ENCODE measurements at places on chromosomes 2 and 18.

DNA sequence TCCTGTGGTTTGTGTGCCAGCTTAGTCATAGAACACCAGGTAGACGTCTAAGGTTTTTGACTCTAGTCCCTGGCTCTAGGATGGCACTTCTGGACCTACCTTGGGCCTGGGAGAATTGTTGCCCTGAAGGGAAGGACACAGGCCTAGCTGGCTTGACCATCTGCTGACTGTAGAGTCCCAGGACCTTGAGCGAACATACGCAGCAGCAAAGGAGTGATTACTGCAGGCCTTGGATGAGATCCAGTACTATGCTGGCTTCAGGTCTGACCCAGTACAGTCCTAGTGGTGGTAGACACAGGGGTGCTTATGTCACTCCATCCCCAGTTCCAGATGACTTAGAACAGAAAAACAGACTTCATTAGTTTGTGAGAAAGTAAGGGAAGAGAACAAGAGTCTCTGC lies 37.7 kb downstream of the ST8SIA3 start:
- no peak for DNase-seq

DNA sequence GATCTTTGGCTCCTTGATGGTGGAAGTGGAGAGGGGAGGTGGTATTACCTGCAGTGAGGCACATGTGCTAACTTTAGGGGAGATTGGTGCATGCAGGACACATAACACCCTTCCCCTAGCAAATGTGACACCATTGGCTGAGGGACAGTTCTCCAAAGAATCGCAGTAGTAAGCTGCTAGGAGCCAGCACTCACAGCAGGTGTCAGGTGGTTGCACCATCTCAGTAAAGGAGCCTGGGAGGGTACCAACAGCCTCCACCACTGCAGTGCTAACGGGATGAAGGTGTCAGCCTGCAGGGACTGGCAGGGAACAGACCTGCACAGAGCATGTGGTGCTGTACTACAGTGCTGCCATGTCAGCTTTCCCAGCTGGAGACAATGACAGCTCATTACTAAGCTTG lies 127.3 kb upstream of the PIEZO2 start:
- no peak for DNase-seq

DNA sequence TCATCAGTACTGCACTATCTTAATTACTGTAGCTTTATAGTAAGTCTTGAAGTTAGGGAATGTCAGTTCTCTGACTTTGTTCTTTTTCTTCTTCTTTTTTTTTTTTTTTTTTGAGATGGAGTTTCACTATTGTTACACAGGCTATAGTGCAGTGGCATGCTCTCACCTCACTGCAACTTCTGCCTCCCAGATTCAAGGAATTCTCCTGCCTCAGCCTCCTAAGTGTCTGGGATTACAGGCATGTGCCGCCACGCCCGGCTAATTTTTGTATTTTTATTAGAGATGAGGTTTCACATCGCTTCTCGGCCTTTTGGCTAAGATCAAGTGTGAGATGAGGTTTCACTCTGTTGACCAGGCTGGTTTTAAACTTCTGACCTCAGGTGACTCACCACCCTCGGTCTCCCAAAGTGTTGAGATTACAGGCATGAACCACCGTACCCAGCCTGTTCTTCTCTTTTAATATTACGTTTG lies 41.9 kb upstream of the TANC1 start:
- DNase-seq: no peak

DNA sequence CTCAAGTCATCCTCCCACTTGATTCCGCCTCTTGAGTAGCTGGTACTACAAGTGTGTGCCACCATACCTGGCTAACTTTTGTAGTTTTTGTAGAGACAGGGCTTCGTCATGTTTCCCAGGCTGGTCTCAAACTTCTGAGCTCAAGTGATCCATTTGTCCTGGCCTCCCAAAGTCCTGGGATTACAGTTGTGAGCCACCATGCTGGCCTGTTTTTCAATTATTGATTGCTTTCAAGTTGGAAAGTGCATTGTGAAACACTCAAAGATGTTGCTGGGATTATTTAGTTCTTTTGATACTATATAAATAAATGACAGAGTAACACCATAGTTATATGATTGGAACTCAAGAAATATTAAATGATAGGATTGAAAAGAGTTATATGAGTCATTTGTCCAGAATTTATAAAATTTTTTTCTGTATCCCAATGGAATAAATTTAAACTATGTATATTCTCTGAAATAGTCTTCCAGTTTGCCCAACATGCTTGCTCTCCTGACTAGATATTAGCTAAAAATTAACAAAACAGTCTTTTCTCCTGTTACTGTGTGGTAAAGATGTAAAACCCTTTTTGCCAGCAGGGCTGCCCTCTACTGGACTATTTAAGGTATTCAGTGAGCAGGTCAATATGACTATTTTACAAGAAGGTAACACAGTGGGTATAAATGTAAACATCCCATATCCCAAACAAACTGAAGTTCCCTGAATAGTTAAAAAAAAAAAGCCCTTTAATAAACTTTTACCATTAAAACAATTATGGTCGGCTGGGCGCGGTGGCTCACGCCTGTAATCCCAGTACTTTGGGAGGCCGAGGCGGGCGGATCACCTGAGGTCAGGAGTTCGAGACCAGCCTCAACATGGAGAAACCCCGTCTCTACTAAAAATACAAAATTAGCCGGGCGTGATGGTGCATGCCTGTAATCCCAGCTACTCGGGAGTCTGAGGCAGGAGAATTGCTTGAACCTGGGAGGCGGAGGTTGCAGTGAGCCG lies 42.7 kb downstream of the ACSL3 start:
- DNase-seq: peak; percentile 29

DNA sequence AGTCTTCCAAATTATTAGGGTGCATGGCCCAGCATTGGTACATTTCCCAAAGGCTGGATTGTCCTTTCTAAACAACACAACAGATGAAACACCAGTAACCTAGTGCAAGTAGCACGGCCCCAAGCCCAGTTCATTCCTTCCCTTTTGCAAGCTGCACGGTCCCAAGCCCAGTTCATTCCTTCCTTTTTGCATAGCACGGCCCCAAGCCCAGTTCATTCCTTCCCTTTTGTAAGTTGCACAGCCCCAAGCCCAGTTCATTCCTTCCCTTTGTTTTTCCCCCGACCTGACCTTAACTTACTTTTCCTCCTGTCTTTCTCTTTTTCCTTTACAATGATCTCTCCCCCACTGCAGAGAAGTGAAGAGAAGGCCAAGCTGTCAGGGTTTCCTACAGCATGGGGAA lies 60.9 kb downstream of the C18orf63 start:
- DNase-seq: no peak

DNA sequence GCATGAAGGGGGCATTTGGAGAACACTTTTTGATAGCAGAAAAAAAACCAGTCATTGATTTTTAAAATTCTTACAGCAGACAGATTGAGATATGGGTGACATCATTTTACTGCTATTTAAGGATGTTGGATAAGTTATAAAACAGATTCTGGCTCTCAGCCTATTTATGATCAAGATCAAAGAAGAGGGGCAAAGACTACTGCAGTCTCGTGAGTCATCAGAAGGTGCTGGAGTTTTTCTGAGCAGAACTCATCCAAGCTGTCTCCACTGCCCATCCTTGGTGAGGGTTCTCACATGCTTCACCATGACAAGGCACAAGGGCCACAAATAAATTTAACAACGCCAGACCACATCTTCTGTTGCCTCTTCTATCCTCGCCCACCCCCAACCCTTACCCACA lies 58.8 kb downstream of the ST6GAL2 start:
- DNase-seq: no peak

GRCh38 chr18:49175071-49175470 lies 224.3 kb upstream of the SMAD7 start:
- DNase-seq: no peak

DNA sequence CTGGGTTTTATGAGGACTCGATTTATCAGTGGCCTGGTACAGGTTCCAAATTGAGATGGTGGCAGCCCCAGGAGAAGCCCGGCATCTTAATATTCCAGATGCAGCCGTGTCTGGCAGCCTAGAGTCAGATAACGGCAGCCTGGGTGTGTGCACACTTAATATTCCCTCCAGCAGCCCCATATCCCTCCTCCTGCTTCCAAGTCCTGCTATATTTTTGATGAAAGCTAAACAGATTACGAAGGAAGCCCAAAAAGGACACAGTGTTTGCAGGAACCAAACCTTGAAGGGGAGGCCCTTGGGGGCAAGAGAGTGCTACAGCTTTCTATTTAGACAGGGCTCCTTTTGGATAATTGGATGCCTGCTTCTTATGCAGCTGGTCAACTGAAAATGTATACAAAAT lies 25.1 kb upstream of the ALK start:
- DNase-seq: no peak

GRCh38 chr2:95044601-95045000 lies 19.1 kb downstream of the MAL start:
- DNase-seq: no peak

DNA sequence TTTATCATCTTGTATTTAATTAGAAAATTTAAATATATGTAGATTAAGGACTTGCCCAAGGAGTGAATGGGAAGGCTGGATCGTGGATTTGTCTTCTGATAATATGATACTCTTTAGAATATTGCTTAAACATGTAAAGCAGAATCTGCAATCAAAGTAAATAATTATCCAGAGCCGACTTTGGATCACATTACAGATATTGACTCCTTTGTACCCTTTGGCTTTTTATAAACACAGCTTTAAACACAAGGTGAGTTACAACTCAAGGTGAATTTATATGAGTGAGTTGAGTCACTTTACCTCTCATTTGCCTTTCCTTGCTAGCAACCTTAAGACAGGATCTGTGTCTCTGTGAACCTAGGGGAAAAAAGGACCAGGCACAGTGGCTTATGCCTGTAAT lies 37.7 kb upstream of the SLC25A52 start:
- DNase-seq: no peak

GRCh38 chr2:8496617-8497016 lies 185.2 kb upstream of the ID2 start:
- no peak for DNase-seq

DNA sequence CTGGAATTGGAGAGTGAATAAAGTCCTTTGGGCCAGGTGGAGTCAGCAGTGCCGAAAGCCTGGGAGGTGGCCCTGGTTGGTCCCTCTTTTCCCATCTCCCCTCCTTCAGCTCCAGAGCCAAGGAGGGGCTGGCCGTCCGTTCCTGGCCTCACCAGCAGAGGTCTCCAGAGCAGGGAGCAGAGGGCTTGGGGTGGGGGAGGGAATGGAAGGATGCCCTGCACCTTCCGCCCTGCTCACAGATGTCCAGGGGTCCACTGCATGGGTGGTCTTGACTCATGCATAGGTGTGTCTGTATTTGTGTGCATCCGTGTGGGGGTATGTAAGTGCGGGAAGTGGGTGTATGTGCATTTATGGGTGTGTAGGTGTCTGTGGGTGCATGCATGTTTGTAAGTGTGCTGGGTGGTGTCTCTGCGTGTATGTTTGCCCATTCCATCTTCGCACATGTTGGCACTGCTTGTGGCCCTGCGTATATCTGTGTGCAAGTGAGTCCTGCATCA lies 201.8 kb downstream of the ZFP36L2 start:
- DNase-seq: peak; percentile 21

- peak; percentile 28 for DNase-seq
Observed at GRCh38 chr2:31980674-31981356, 30.0 kb downstream of the MEMO1 start.

GRCh38 chr2:42342795-42343241 lies 18.2 kb downstream of the COX7A2L start:
- no peak for DNase-seq

- DNase-seq: no peak
Observed at GRCh38 chr18:35610089-35610488, 28.5 kb downstream of the GALNT1 start.
